Renal pelvis (tissue), 12 donors: ENCODE measurements at places on chromosomes 2 and 18.

- DNase-seq: no peak
These were observed 509.8 kb upstream of the SMIM21 start for GRCh38 chr18:75937306-75937705.

DNA sequence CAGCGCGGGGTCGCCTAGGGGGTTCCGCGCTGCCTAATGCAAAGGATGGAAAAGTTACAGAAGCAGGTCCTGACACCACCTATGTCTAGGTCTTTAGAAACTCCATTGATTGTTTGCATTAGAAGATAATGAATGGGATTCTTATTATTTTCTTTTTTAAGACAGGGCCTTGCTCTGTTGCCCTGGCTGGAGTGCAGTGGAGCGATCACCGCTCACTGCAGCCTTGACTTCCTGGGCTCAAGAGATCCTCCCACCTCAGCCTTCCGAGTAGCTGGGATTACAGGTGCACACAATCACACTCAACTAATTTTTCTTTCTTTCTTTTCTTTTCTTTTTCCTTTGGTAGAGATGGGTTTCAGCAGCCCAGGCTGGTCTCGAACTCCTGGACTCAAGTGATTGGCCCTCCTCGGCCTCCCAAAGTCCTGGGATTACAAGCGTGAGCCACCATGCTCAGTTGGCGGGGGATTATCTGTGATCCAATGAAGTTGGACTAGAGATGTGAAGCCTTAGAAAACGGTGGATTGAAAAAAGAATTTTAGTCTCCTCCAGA, 761 bp upstream of the IDH1 start:
- DNase-seq: no peak

DNA sequence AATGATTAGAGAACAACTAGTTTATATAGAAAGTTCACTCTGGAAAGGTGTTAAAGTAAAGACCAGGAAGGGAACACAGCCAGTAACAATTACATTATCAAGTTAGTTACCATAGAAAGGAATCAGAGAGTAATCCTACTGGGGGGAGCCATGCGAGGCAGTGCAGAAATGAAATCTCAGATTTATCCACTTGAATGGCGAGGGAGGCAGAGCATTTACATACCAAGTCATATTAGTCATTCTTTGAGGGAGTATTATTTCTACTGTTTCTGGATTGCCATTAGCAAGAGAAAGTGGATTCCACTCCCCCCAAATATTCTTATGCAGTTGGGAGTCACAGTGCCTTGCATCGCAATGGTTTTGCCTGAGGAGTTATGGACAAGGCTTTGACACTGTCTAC, 472.7 kb upstream of the TRIB2 start:
- DNase-seq: no peak

GRCh38 chr2:220458051-220458450, 830.6 kb downstream of the SLC4A3 start:
- no peak for DNase-seq

DNA sequence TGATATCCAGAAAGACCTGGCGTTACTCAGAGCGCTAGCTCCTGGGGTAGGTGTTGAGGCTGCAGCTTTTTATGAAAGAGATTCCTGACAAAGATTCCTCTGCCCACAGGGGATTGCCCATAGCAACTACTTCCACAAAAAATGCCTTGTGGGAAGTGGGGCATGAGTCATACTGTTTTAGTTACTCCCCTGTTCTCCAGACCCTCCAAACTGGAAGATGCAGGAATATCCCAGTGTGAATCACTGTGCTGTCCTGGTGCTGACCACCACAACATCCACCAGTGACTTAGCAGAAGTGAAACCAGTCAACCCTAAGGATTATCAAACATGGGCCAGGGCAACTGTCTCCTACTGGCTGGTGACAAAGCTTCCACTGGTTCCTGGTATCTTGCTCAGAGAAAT, 61.8 kb downstream of the CDH2 start:
- DNase-seq: no peak

GRCh38 chr18:24677011-24677410, 216.6 kb downstream of the HRH4 start:
- DNase-seq: no peak

DNA sequence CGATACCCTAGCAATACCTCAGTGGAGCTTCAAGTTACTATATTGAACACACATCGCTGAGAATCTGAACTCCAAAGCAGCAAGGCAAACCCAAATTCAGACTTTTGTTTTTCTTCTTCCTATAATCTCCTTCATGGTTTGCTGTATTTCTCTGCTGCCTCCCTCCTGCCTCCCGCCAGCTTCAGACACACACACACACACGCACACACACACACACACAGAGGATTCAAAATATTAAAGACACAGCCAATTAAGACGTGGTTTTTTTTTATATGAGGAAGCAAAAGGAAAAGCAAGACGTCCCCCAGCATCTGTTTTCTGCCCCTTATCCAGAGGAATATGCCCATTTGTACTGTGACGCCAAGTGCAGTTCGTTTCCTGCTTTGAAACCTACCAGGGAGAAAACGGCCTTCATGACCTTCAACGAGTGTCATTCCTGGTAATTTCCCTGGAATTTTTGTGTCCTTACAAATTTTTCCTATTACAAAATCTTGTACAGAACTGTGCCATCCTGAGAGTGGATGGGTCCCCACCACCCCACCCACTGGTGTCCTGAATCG, 547.9 kb upstream of the ID2 start:
- no peak for DNase-seq

- no peak for DNase-seq
These were observed 148.7 kb downstream of the AGAP1 start for GRCh38 chr2:235642446-235643098.

DNA sequence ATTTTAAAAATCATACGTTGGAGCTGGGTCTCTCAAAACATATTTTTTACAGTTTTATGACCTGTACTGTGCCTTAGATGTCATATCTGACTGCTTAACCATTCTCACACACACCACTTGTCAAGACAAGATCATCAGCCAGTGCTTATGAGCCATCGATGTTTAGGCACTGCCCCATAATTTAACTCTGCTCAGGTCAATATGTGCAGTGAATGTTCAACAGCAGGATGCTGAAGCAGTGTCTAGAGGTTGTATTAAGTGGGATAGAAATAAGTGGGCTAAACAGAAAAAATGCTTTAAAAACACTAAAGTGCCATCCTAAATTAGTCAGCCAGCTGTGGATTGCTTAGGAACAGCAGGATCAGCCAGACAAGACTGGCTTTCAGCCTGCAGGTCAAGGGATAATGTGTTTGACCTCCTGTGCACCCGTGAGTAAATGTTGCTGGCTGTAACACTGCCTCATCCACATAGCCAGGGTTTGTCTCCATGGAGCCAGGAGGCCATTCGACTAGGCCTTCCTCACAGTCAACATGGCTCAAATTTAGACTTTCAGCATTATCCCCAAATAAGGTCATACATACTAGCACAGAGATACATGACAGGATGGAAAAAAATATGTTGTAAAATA, 139.0 kb upstream of the NXPH2 start:
- DNase-seq: peak; percentile 11

DNA sequence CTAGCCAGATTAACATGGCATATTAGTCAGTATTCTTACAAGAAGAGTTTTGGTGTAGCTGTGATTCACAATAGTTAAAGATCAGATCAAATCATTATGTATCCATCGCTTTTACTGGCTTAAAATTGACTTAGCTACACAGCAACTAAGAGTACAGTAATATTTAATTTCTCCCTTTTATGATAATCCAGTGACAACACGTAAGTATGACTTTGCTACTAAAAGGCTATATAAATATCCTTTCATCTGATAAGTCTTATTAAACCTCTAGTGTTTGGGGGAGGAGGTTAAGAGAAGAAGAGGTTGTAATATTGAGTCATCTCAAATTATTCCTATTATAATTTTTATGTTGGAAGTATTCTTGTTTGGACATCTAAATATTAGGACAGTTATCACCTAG, 51.0 kb downstream of the KCNG3 start:
- no peak for DNase-seq

GRCh38 chr18:24992491-24992890, 359.5 kb downstream of the ZNF521 start:
- DNase-seq: no peak

DNA sequence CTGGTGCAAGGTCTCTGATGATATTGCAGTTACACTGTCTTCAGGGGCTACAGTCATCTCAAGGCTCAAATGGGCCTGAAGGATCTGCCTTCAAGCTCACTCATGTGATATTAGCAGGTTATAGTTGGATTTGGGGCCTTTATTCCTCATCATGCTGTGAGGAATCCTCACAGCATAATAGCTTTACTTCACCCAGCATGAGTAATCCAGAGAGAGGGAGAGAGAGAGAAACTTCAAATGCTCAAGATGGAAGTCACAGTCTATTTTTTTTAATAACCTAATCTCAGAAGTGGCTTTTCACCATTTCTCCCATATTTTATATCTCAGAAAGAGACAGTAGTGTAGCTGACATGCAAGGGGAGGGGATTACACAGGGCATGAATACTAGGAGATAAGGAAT, 658.7 kb downstream of the EPHA4 start:
- no peak for DNase-seq

DNA sequence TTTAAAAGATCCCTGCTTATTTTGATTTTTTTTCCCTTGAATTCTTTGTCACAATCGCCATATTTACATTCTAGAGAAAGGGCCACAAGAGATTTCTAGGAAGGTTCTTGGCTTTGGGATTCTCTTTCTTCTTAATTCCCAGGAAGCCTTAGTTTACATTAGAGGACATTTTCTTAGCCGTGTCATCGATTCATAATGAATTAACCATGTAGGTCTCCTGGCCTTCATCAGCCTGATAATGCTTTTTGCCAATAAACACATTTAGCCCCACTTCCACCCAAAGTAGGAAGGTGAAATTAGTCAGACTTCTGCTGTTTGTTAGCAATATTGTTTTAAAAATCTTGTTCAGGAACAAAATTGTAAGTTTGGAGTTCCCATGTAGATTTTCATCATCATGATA, 71.3 kb upstream of the LPIN2 start:
- DNase-seq: no peak

DNA sequence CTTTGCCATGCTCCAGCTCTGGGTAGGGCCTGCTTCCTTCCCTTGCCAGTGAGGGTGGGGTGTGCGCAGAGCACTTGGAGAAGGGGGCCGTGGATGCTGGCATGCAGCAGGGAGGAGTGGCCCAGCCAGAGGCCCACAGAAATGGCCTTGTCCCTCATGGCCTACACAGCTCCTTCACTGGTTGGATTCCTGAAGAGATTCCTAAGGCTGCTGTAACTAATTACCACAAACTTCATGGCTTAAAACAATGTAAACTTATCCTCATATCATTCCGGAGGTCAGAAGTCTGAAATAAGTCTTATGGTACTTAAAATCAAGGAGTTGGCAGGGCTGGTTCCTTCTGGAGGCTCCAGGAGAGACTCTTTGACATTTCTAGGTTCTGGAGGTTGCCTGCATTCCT, 195.2 kb downstream of the GLI2 start:
- DNase-seq: no peak
